A549 treated with Mapracorat at 1 μM for 4 hours (cell line): ENCODE measurements at places on chromosomes 5 and 9. TPM values are rescaled to one million over a fixed set of nuclear protein-coding genes. Genes with fewer than 3 reads are reported as not detected.

FAM151B gene
- 1.1 to 2.3 TPM (median 1.5 TPM) in 5 replicates for total RNA-seq

CCL27 gene
- 0.28 TPM in 1 of 5 replicates, not detected in the others for total RNA-seq

SHISAL2B gene
- not detected in 5 replicates for total RNA-seq

COX7C gene
- 572 to 816 TPM (median 617 TPM) in 5 replicates for total RNA-seq

BTNL9 gene
- total RNA-seq = 0.56 to 1.2 TPM (median 0.95 TPM) in 5 replicates

SH3RF2 gene
- total RNA-seq = 2.0 to 2.9 TPM (median 2.2 TPM) in 5 replicates

HARS1 gene
- total RNA-seq = 70.9 to 83.6 TPM (median 77.9 TPM) in 5 replicates

SPINK13 gene
- 0.27 to 0.30 TPM (median 0.27 TPM) in 3 of 5 replicates, not detected in the others for total RNA-seq

SLC25A48 gene
- 0.12 to 0.45 TPM (median 0.29 TPM) in 4 of 5 replicates, not detected in the other for total RNA-seq
